ENCODE measurements at places on chromosomes 4 and X. TPM values are rescaled to one million over a fixed set of nuclear protein-coding genes. Genes with fewer than 3 reads are reported as not detected.

Gene CCDC110
- total RNA-seq = 0.71 TPM

Gene LAS1L
- total RNA-seq = 25.9 TPM

Gene MRFAP1L1
- total RNA-seq = 42.2 TPM

Gene STOX2
- total RNA-seq = 0.29 TPM

Gene XK
- under 0.01 TPM for total RNA-seq

Gene NSG1
- total RNA-seq = 0.35 TPM

Gene ING2
- 8.2 TPM for total RNA-seq

Gene SERTM2
- total RNA-seq = 1.2 TPM

Gene PRDM8
- 29.1 TPM for total RNA-seq

Gene ARHGAP24
- 14.5 TPM for total RNA-seq

Gene TMPRSS11F
- not detected for total RNA-seq

Gene GABRA4
- not detected for total RNA-seq

Gene OPN1MW2
- not detected for total RNA-seq

Gene GABRG1
- not detected for total RNA-seq

Gene IDS
- 20.2 TPM for total RNA-seq

Gene PI4K2B
- 22.8 TPM for total RNA-seq

Gene UGT2B10
- not detected for total RNA-seq

Gene CT83
- not detected for total RNA-seq

Gene SCLT1
- total RNA-seq = 14.5 TPM

Measured in myometrial cell (primary cell).